ENCODE measurements at places on chromosomes 12 and 14. TPM values are rescaled to one million over a fixed set of nuclear protein-coding genes. Genes with fewer than 3 reads are reported as not detected.

The TMCC3 gene
- 14.9 TPM for total RNA-seq

The PRPH gene
- total RNA-seq = not detected

The RASSF8 gene
- total RNA-seq = 80.6 TPM

The TAS2R9 gene
- total RNA-seq = not detected

The ANKS1B gene
- total RNA-seq = 0.86 TPM

The KCNH3 gene
- total RNA-seq = 0.29 TPM

Measured in placental pericyte (primary cell).